ENCODE measurements at places on chromosomes 6 and 20. TPM values are rescaled to one million over a fixed set of nuclear protein-coding genes. Genes with fewer than 3 reads are reported as not detected.

TRIM40 gene
- total RNA-seq: not detected

DAAM2 gene
- total RNA-seq: not detected

MOXD1 gene
- not detected for total RNA-seq

CFAP61 gene
- total RNA-seq: not detected

PBOV1 gene
- total RNA-seq: not detected

MCCD1 gene
- total RNA-seq: not detected

HSPA1B gene
- 55.7 TPM for total RNA-seq

TMEM14B gene
- total RNA-seq: 81.6 TPM

TBXT gene
- not detected for total RNA-seq

LTV1 gene
- total RNA-seq: 20.8 TPM

SGK2 gene
- 0.53 TPM for total RNA-seq

SNAP25 gene
- total RNA-seq: not detected

TMEM74B gene
- total RNA-seq: 4.0 TPM

SLC22A3 gene
- total RNA-seq: not detected

METTL24 gene
- 0.55 TPM for total RNA-seq

HRH3 gene
- not detected for total RNA-seq

TRIM31 gene
- not detected for total RNA-seq

SPO11 gene
- not detected for total RNA-seq

OR2H1 gene
- total RNA-seq: not detected

PPP1R14C gene
- not detected for total RNA-seq

NT5E gene
- total RNA-seq: 30.7 TPM

SLC17A3 gene
- total RNA-seq: 0.28 TPM

ABHD16B gene
- total RNA-seq: not detected

VSTM2L gene
- total RNA-seq: not detected

PKHD1 gene
- total RNA-seq: not detected

TOX2 gene
- 0.44 TPM for total RNA-seq

B3GALT4 gene
- 32.0 TPM for total RNA-seq

SLC22A16 gene
- not detected for total RNA-seq

ARMC2 gene
- 15.3 TPM for total RNA-seq

RWDD2A gene
- total RNA-seq: 2.2 TPM

COL11A2 gene
- total RNA-seq: 1.1 TPM

DEFB128 gene
- total RNA-seq: not detected

HS3ST5 gene
- total RNA-seq: not detected

ADAM33 gene
- total RNA-seq: not detected

PPARD gene
- total RNA-seq: 45.9 TPM

DEFB124 gene
- total RNA-seq: not detected

MUCL3 gene
- total RNA-seq: not detected

UBD gene
- total RNA-seq: not detected

NEURL2 gene
- total RNA-seq: 3.9 TPM

KCNQ5 gene
- 5.1 TPM for total RNA-seq

ZSCAN12 gene
- 15.0 TPM for total RNA-seq

SCRT2 gene
- not detected for total RNA-seq

RSPO3 gene
- not detected for total RNA-seq

RAET1L gene
- not detected for total RNA-seq

IL17F gene
- total RNA-seq: not detected

KCNK5 gene
- 7.8 TPM for total RNA-seq

CAP2 gene
- total RNA-seq: not detected

NOX3 gene
- not detected for total RNA-seq
